OCI-LY7 (cell line): ENCODE measurements at places on chromosomes 5 and 9. TPM values are rescaled to one million over a fixed set of nuclear protein-coding genes. Genes with fewer than 3 reads are reported as not detected.

Gene SPAG8
- 3.6 and 5.1 TPM in 2 replicates for total RNA-seq

Gene SLC27A4
- total RNA-seq, result 13.0 and 16.0 TPM in 2 replicates

Gene LOX
- total RNA-seq, result not detected in 2 replicates

DNA sequence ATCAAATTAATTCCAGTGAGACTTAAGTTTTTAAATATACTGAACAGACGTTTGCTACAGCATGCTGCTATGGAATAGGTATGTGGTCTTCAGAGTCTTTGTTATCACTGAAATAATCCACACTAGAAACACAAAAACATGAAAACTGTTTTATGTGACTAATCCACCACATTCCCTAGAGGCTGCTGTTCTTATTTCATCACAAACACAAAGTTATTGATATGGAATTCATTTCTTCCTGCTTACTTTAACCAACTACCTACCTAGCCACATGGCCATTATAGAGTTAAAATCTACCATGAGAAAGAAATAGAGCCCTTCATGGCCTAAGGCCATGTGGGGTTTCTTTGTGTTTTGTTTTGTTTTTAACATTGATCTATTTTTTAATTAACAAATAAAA is 232.3 kb upstream of the PTGER4 start:
- no peak for DNase-seq

- no peak for DNase-seq
Measured at GRCh38 chr5:141681695-141682641, at the start of gene ARAP3. ARAP3 (minus strand) TSS chr5:141682230; CDS start chr5:141680486, 1,744 bp downstream.

GRCh38 chr5:16913187-16914107 is 22.6 kb downstream of the MYO10 start:
- no peak for DNase-seq

- DNase-seq, result no peak
Measured at GRCh38 chr5:173429489-173430150, 101.4 kb upstream of the STC2 start.
